ENCODE measurements at places on chromosomes 12 and 14.

GRCh38 chr14:53237488-53237887 lies 84.4 kb upstream of the DDHD1 start:
- no peak for DNase-seq

- DNase-seq, result no peak
Observed at GRCh38 chr12:93221841-93222240, 155.9 kb upstream of the NUDT4 start.

GRCh38 chr12:116099652-116100432 lies 177.7 kb downstream of the MED13L start:
- DNase-seq, result no peak

DNA sequence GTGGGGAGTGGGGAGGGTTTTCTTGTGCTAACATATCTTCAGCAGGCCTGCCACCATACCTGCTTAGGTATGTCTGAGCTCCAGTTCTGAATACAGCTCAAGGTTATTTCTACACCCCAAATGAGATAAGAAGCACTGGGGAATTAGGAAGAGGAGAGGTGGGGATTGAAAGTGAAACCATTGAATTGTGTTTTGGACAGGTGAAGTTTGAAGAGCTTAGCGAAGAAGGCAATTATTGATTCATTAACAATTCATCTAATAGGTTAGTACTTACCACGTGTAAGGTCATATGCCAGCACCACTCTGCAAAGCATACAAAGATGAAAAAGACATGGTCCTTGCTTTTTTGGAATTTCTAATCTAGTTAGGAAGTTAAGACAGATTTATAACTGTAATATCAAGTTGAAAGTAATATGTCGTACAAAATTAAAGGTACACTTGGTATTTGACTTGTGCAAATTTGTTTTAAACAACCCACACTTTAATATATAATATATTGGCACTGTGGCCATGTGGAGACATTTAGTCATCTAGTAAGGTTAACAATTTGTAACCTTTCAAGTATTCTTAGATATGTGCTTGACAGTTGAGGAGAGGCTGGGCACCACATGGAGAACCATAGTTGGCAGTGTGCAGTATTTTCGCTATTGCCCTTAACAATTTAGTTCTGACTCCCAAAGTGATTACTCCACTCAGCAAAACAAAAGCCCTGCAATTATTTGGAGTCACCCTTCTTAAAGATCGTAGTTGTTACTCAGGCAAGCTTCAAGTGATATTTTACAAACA lies 3.6 kb downstream of the SMCO3 start:
- DNase-seq, result no peak

GRCh38 chr12:40583743-40584142 lies 108.5 kb upstream of the CNTN1 start:
- peak; percentile 39 for DNase-seq

DNA sequence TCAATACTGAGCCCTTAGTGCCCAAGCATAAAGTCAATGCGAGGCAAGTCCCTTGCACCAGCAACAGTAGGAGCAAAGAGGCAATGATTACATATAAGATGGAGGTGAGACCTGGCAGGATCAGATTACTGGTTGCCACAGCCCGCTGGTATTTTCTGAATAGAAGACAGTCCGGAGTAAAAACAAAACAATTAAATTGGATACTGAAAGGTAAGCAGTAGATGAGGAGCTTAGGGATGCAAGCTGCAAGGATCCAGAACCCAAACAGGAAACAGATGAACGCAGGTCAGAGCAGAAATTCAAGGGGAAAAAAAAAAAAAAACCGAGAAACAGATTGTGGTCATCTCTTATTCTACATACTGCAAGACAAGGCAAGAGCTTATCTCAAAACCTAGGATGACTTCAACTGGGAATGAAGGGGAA lies 119.6 kb downstream of the MED13L start:
- no peak for DNase-seq

- DNase-seq, result no peak
Observed at GRCh38 chr14:58844544-58844943, 206.8 kb downstream of the DACT1 start.

- no peak for DNase-seq
Observed at GRCh38 chr14:31787377-31787776, 226.2 kb downstream of the NUBPL start.

- DNase-seq, result no peak
Observed at GRCh38 chr14:93788543-93789227, 400 bp upstream of the PRIMA1 start.

DNA sequence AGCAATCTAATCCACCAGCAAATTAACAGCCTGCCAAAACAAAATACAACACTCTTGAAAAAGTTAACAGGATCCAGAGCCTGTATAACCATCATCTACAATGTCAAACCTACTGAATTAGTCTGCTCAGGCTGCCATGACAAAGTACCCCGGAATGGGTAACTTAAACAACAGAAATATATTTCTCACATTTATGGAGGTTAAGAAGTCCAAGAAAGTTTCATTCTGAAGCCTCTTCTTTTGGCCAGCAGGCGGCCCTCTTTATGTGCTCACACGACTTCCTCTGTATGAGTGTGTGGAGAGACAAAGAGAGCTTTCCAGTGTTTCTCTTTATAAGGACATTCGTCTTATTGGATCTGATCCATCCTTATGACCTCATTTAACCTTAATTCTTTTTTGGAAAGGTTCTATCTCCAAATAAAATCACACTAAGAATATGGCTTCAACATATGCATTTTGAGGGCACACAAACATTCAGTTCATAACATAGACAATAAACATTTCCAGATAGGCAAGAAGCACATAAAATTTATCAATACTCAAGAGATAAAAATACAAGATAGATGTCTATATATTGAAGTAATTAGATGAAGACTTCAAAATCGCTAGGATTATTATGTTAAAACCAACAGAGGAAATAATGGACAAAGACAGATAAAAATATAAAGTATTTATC lies 5.9 kb upstream of the RERG start:
- DNase-seq, result peak; percentile 73

DNA sequence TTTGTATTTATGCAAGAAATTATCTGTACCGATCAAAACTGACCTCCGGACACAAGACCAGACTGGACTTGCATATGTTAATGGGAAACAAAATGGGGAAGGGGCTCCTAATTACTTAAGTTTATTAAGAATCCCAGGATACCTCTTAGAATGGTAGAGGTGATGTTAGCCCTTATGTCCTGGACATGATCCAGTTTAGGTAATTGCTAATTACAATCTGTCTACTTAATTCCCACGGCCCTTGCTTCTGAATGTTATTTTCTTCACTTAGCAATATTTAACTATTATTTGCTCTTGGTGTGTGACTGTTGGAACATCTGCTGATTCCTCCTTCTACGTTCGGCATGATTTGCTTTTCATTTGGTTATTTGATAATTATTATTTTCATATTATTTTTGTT lies 644.0 kb downstream of the DIO2 start:
- DNase-seq, result no peak

GRCh38 chr14:101474563-101475455 lies 86.5 kb upstream of the DIO3 start:
- no peak for DNase-seq

DNA sequence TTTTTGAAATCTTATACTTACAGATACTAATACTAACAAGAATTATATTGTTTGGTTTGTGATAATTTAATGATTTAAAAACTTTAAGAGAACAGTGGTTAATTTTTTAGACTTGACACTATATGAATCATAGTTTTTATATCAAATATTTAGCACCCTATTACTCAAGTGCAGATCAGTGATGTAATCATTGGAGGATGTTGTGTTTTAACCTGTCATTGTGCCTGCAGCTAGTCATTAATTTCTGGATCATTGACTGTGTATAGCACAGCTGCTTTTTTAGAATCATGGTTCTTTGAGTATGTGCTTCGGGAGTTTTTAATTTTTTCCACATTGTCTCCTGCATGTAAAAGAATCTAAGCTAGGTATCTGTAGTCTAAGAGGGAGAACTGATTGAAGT lies 17.3 kb downstream of the ARID4A start:
- no peak for DNase-seq
